ENCODE measurements at places on chromosomes 4 and X.

DNA sequence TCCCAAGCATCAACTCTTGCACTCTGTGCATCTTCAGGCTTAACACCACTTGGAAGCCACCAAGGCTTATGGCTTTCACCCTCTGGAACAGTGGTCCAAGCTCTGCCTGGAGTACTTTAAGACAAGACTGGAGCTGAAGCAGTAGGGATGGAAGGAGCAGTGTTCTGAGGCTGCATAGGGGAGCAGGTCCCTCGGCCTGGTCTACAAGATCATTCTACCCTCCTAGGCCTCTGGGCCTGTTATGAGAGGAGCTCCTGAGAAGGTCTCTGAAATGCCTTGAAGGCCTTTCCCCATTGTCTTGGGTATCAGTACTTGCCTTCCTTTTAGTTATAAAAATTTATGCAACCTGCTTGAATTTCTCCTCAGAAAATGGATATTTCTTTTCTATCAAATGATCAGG is 286.7 kb downstream of the CPXCR1 start:
- no peak for DNase-seq

- DNase-seq, result no peak
Measured at GRCh38 chr4:52574036-52574435, 85.1 kb downstream of the USP46 start.

DNA sequence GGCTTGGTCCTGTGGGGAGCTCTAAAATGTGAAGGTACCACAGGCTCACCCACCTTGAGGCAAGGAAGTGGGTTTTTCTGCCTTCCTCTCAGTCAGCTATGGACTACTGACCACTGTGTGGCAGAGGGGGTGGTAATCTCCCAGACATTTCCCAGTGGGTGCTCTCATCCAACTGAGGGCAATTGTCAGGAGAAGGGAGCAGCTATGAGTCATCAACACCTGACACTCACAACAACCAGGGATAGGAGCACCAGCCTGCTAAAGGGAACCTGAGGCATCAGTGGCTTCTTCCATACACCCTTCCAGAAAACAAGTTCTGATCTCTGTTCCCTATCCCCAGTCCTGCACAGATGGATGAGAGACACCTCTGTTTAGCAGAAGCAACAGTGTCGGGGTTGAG is 468.8 kb downstream of the BCOR start:
- DNase-seq, result no peak

DNA sequence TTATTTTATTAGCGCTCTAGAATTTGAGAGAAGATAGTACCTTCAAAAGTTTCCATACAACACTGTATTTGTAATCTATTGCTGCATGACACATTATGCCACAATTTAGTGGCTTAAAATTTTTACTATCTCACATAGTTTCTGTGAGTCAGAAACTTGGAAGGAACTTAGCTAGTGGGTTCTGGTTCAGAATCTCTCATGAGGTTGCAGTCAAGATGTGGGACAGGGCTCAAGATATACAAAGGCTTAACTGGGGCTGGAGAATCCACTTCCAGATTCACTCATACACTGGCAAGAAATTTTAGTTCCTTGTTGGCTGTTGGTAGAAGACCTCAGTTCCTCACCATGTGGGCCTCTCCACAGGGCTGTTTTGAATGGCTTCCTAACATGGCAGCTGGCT is 11.5 kb upstream of the C4orf54 start:
- DNase-seq, result no peak

- DNase-seq, result peak; percentile 43
Measured at GRCh38 chr4:152613841-152614721, 65.7 kb downstream of the TMEM154 start.
